NT2/D1 (cell line): ENCODE measurements at places on chromosomes 5 and 9.

- no peak for DNase-seq
Observed at GRCh38 chr5:42250-42649, 49.7 kb upstream of the PLEKHG4B start.

DNA sequence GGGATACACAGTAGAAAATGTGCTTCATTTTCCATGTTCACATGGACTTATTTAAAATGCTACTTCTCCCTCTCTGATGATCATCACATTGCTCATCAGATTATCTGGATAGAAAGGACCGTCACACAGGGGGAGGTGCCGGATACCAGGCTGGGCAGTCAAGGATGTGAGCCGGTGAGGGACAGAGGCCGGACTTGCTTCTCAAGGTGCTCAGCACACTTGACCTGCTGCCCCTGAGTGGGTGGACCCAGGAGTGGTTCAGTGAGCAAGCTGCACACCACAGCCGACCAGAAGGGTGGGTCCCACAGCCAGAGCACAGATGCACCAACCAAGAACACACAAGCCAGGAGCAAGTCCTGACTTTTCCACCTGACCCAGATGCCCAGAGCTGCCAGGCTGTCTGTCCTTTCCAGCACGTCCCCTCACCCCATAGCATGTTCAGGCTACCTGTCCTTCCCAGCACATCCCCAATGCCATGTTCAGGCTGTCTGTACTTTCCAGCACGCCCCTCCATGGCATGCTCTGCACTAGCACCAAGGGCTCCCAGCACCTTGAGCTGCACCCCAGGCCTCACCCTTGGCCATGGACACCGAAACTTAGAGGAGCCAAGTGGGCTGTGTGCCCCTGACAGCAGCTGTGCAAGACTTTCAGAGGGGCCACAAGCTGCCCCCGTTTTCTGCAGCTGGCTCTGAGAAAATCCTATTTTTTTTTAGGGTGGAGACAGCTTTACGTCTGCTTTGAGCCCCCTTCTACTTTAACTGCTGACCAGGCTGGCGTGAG is 77.8 kb downstream of the SECISBP2 start:
- DNase-seq, result no peak

DNA sequence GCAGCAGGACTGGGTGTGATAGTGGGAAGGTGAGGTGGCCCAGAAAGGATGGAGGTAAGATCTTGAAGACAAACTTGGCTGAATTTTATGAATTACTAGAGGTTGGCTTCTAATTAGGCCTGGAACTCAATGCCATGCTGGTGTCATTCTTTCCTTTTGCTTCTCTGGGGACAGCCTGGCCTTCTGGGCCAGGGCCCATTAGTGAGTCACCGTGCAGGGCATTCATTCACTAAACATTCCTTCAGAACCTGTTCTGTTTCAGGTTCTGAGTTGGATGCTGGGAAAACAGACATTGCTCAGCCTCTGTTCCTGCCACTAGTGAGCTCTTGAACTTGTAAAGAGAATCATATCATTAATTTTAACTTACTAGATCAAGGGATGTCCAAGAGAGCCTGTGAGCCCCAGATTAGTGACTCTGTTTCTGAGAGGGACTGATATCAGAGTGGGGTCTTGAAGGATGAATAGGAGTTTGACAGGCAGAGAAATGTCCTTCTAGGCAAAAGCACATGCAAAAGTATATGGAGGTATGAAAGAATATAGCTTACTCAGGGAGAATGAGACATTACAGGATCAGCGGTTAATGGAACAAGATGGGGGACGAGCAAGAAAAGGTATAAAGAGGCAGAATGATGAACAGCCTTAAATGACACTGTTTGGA is 66.5 kb downstream of the LHX2 start:
- DNase-seq, result no peak

GRCh38 chr9:14838701-14839100 is 71.5 kb downstream of the FREM1 start:
- DNase-seq, result no peak

DNA sequence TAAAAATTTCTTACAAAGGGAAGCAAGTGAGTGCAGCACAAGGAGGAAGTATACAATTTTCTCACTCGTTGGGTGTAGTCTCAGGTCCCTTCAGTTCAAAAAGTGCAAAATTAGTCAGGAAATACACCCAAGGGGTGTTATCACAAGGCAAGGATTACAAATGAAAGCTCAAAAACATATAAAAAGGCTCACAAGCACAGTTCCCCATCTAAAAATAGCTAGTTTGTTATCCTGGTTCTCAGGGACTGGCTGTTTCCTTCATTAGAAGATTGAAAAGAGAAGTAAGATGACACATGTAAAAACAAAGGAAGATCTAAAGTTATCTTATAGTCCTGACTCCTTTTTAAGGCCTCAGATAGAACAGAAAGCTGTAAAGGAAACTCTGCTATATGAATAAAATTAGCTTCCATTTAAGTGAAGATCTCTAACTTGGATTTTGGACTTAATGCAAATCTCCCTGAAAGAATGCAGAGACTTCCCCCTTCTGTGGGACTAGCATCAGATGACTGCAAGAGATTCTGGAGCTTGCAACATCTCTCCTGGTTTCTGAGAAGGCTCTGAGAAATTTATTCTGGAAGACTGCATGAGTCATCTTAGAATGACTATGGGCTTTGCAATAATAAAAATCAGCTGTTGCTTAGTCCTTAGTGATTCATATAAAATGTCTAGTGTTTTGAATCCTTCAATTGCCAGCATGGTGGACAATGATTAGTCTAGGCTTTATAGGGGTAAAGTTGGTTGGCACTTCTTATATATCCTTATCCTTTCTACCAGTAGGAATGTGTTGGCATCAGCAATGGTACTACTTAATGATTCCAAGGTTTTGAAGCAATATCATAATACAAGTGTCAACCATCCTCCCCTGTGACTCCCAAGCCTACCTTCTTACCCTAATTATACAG is 25.4 kb downstream of the DAB2 start:
- DNase-seq, result no peak

- no peak for DNase-seq
Observed at GRCh38 chr5:24080046-24080445, 564.7 kb downstream of the CDH10 start.

DNA sequence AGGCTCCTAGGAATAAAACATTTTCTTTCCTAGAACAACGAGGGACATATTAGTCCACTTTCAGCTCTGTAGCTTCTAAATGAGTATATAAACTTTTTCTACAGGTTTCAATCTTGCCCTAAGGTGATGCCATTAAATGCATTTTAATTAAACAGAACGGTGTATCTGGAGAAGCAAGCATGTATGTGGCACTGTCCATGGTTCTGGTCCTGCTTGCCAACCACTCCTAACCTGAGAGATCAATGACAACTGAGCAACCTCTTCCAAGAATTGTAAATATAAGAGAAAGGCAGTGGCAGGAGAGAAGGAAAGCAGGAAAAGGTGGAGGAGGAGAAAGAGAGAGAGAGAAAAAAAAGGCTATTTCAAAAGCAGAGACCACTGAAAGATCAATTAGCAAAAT is 95.6 kb upstream of the SPOCK1 start:
- DNase-seq, result no peak

GRCh38 chr9:78548670-78549069 is 251.7 kb downstream of the PSAT1 start:
- DNase-seq, result no peak

GRCh38 chr5:74587890-74588289 is 52.6 kb downstream of the ENC1 start:
- no peak for DNase-seq

DNA sequence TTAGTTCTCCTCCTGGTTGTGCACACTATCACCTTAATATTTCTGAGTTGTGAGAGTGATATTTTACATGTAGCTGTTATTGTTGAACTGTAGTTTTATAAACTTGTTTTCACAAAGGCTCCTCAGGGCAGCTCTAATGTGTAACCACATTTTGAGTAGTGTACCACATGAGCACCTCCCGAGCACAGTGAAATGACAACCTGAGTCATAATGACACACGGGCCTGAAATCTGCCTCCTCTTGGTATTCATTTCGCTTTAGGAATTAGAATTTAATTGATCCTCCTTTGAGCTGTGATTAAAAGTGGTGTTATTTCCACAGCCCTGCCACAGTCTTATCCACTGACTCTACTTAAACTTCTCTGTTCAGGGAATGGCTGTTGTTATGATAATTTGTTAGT is 7.9 kb downstream of the MTRR start:
- no peak for DNase-seq

DNA sequence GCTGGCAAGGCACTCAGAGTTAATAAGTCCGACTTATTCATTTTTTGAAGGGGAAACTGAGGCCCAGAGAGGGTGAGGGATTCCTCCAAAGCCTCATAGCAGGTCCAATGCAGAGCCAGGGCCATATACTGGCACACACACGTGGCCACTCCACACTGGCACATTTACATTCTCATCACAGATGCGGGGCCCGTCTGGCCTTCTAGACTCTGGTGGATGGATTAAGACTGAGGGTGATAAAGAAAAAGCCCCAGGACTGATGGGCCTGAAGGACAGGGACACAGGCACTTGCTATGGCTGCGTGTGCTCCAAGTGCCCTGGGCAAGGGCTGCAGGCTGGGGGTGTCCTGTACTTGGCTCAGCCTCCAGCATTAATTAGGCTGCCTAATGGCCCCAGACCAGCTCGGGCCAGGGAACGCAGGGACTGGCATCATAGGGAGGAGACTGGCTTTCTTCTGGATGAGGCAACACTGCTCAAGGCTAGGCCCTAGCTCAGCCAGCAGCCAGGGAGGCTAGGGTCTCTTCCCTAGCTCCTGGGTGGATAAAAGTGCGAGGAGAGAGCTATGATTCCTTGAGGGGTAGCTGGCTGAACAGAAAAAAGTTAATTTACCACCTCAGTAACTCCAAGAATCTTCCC is 28.5 kb upstream of the CSF1R start:
- no peak for DNase-seq

GRCh38 chr9:110241260-110241857 is 14.9 kb downstream of the TXN start:
- DNase-seq, result no peak

DNA sequence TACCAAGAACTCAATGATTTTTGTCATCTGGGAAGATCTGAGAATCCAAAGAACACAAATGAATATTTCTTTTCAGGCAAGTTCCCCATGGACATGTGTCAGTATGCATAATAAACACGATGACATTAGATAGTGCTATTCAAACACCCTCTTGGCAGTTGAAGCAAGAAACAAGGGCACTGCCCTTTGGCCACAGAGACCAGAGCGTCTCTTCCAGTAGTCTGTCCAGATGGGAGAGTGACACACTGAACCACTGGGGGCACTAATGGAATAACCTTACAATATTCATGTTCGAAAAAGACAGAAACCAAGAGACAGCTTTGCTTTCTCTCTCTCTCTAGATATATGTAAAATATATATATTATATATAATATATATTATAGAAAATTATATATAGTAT is 301.9 kb downstream of the CTNND2 start:
- no peak for DNase-seq

DNA sequence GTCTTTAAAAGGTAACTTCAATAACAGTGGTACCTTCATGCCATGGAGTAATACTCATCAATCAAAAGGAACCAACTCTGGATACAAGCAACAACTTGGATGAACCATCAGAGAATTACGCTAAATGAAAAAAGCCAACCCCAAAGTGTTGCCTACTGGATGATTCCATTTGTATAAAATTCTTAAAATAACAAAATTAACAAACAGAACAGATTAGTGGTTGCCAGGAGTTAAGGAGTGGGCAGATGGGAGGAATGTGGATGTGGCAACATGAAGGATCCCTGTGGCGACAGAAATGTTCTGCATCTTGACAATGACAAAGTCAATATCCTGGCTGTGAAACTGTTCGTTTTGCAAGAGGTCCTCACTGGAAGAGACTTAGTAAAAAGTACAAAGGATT is 50.5 kb downstream of the SPTLC1 start:
- DNase-seq, result no peak

- no peak for DNase-seq
Observed at GRCh38 chr9:136297016-136297691, 6.7 kb downstream of the CCDC187 start.

- peak; percentile 23 for DNase-seq
Observed at GRCh38 chr5:157303667-157304327, 37.9 kb downstream of the CYFIP2 start.

GRCh38 chr5:206927-207536 is 10.9 kb downstream of the CCDC127 start:
- DNase-seq, result no peak

DNA sequence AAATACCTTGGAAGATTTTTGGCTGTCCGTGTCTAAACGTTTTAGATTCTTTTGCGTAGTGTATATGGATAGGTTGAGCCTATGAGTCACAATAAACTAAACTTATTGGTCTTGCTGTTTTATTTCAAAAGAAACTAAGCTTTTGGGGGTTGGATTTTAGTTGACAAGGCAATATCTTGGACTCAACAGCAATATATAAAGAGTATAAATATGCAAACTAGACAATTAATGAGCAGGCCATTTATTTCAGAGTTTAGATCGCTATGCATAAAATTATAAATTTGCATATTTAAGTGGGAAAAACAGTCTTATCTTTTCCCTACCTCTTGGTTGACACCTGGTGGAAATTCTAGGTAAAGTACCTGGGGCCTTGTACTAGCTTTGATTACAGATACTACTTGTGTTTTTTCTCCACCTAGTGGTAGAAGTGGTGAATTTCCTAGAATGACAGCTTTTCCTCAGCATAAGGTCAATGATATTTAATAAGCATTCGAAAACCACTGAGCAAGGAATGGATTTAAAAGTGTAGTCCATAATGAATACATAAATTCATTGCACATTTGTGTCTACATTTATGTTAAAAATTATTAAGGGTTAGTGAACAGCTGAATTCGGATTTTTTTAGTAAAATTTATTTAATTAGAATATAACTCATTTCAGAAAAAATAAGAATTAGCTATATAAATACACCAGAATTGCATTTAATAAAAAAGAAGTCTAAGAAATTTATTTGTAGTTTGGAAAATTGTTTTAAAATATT is 1.7 kb upstream of the ARRDC3 start:
- no peak for DNase-seq

DNA sequence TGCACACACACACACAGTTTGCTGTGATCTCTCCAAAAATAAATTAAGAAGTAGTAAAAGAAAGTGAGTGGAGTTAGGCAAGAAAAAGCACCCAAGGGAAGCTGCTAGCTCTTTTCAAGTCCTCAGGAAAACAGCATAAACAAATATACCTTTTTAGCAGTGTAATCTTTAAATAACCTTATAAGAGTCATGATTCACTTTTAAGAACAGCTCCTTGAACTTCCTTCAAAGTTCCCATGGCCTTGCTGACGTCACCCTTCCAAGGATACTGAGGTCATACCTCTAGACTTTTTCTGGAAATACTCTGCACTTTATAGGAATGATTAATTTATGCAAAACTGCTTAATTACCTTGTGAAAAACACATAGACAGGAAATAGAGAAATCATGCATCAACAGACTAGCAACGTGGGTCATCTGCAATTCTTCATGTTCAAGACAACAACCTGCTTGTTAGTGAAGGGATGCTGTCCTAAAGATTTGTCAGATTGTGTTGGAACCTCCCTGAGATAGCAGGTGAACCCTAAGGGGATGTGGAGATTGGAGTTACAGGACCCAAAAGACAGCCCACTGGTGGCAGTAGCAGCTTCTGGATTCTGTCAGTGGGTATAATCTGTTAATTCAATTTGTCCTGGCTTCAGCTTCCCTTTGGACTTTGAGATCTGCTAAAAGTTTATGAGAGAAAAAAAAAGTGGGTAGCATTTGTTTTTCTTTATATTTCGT is 229.0 kb downstream of the ELAVL2 start:
- no peak for DNase-seq

GRCh38 chr9:13278368-13279246 is 885 bp downstream of the MPDZ start:
- peak; percentile 36 for DNase-seq

- DNase-seq, result no peak
Observed at GRCh38 chr5:147750065-147750464, 32.5 kb downstream of the JAKMIP2 start.
